ENCODE measurements at places on chromosomes 3 and 15.

DNA sequence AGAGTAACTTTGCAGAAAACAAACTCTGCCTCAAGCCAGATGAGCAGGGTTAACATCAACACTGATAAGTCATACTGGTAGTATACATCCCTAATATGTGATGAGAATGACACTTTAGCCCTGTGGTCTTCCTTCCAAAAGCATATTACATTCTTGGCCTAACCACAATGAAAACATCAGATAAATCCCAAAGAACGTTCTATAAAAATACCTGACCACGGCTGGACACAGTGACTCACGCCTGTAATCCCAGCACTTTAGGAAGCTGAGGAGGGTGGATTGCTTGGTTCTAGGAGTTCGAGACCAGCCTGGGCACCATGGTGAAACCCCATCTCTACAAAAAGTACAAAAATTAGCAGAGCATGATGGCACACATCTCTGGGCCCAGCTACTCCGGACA lies 4.7 kb downstream of the TMCC1 start:
- DNase-seq: no peak

DNA sequence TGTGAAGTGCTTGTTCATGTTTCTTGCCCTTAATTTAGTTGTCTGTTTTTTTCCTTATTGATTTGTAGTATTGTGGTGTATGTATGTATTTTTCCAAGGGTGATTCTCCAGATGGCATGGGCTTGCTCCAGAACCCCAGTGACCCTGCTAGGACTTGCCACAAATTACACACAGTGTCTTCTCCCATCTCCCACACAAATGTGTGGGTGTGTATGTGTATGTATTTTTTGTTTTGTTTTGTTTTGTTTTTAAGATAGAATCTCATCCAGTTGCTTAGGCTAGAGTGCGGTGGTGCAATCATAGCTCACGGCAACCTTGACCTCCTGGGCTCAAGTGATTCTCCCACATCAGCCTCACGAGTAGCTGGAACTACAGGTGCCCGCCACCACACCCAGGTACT lies 36.2 kb upstream of the ARID3B start:
- no peak for DNase-seq

GRCh38 chr3:30752970-30753369 lies 141.5 kb downstream of the GADL1 start:
- DNase-seq: no peak

DNA sequence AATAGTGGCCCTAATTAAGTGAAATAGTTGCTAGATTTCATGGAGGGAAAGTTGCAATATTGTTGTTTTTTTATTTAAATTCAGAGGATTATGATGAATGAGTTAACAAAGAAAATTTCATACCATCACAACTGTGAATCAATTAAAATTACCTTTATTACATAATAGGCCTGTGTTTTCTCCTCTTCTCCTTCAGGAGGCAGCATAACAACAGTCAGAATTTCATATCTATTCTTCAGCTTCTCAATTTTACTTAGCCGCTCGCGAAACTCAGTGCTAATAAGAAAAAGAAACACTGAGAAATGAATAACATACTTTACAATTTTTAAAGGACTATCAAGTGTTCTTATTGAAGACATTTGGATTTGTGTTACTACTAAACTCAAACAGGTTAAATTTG lies 29.4 kb downstream of the TTC14 start:
- no peak for DNase-seq

- DNase-seq: no peak
These were observed 96.5 kb upstream of the PRICKLE2 start for GRCh38 chr3:64321747-64322146.

- no peak for DNase-seq
These were observed 3.1 kb upstream of the MESP2 start for GRCh38 chr15:89772932-89773583.

Measured in caudate nucleus (tissue), 63 donors.